Central memory CD4-positive, alpha-beta T cell (primary cell): ENCODE measurements at places on chromosomes 13 and 19.
A peak's percentile ranks its signal among the peaks of the same experiment; 100 is the strongest.

DNA sequence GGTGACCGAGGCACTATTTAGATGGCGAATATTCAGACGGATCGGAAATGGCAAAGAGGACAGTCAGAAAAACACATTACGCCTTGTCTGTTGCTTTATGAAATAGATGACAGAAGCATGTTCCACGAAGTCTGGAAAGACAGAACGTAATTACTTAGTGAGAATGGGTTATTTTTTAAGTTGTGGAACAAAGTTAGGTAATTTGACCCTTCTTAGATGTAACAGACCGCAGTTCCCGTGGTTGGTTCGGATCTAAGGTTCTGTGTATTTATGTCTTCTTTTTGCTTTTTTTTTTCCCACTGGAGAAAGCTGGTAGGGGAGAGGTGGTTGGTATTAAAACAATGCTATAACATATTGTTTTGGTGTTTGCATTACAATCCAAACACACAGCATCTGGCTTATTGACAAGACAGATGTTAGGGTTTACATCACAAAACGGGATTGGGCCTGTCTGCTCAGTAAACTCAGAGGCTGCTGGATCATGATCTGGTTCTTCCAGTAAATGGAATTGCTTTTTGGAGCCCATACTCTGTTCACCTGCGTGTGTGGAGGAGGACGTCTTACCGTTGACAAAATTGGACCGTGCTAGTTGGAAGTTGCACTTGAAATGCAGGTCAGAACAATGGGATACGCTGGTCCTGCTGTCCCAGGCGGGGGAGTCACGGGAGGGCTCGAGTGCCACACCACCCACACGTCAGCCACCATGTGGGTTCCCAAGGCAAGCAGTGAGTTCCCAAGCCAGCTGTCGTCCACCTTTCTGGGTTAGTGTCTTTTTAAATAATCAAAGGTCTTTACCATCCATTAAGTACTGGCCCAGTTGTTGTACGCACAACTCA is 13.8 kb downstream of the ATP11A start:
- no peak for DNase-seq

DNA sequence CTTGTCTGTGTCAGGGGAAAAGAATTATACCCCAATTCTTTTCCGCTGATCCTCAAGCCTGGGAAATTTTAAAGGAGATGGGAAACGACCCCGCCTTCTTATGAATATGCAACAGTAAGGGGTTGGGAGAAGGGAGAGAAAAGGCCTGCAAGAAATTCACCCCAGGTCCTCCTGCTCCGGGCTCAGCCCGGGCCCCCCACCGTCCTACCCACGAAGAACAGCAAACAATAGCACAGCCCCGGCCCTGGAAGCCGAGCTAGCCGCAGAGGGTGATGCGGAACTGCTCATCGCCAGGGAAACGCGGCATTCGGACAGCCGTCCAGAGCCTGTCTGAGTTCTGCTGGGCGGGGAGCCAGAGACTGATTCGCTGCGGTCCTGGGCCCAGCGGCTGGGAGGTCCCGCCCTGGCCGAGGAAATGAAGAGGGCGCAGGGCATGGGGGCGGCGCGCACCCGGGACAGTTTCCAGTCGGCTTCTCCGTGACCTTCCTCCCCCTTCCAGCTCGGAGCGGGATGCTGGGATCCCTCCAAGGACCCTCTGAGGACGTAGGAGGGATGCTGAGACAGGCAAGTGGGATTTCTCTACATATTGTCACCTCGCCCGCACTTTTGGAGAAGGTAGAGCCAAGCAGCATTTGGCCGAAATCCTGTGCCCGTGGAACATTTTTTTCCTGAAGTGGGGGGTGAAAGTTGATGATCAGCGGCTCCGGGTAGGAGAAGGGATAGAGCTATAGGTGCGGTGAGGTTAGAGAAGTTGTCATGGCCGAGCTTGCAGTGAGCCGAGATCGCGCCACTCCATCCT is 82.3 kb upstream of the C1QTNF9B start:
- peak; percentile 8 for DNase-seq

DNA sequence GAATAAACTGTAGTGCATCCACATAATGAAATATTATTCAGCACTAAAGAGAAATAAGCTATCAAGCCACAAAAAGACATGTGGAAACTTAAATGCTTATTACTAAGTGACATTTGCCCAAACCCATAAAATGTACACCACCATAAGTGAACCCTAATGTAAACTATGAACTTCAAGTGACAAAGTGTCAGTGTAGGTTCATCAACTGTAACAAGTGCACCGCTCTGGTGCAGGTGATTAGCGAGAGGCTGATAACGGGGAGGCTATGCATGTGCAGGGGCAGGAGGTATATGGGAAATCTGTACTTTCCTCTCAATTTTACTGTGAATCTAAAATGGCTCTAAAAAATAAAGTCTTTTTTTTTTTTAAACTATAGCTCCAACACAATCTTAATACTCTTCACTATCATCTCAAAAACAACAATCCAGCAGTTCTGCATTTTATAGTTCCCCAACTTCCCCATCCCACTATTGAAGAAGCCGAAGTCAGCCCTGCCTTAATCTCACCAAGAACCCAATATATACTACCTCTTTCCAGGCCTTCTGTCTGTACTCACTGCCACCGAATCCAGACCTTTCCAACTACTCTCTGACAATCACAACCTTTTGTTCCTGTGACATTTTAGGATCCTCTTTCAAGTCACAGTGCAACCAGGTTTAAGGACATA is 22.6 kb downstream of the ELF1 start:
- no peak for DNase-seq

DNA sequence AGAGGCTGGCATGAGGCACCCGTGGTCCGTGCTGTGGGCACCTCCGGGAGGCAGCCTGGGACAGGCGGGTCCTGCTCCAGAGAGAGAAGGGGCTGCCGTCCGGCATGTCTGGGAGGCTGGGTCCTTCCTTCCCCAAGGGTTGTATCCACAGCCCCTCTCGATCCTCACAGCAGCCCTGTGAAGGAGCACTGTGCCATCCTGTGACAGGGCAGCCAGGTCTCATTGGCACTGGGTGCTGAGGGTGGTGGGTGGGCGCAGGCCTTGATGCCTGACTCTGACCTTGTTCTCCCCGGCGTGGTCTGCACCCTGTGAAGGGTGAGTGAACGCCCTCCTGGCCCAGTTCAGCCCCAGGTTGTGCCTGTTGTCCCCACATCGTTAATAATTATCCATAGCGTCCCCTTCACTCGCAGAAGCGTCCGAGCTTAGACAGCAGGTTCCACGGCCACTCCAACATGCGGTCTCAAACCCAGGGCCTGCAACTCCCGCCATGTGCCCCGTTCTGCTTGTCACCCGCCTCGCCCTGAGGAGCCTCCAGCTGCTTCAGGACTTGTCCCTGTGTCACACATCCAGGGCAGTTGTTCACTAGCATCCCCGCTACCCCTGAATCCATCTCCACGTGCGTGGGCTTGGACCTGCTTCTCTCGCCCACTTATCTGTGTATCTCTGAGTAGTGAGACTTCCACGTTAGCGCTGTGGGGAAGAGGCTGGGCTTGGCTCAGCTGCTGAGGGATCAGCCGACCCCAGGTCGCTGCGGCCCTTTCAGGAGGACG is 10.6 kb downstream of the ATP11A start:
- DNase-seq, result no peak

DNA sequence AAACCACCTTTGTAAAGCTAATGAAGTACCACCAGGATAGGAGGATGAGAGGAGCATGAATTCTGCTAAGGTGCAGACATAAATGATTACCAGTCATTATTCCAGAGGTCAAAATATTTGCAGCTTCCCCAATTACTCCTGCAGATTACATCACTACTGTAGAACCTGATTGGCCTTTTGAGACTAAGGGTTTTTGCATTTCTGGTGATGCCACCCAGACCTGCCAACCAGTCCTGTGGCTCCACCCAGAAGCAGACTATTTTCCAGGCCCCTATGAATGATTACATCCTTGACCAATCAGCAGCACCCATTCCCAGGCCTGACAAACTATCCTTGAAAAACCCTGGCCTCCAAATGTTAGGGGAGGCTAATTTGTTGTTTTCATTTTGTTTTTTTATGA is 11.2 kb upstream of the KCNC3 start:
- DNase-seq, result no peak

GRCh38 chr19:46107371-46107770 is 17.1 kb downstream of the IGFL3 start:
- no peak for DNase-seq

GRCh38 chr13:110388108-110388943 is 81.2 kb downstream of the COL4A2 start:
- DNase-seq, result no peak

GRCh38 chr13:112894673-112895481 is 74.1 kb upstream of the MCF2L start:
- DNase-seq, result no peak

DNA sequence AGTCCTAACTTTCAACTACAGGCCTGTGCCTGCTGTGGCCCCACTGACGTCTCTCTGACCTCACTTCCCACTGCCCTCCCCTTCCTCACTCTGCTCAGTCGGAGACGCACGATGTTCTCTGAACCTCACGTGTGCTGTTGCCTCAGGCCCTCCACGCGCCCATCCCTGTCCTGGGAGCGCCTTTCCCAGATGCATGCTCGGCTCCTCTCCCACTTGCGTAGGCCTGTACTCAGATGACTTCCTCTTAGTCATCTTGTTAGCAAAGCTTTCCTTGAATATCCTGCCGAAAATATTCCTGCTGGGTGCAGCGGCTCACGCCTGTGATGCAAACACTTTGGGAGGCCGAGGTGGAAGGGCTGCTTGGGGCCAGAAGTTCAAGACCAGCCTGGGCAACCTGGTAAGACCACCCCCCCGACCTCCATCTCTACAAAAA is 9.3 kb upstream of the SYT5 start:
- no peak for DNase-seq

GRCh38 chr13:56864451-56864850 is 276.3 kb upstream of the PRR20A start:
- no peak for DNase-seq

DNA sequence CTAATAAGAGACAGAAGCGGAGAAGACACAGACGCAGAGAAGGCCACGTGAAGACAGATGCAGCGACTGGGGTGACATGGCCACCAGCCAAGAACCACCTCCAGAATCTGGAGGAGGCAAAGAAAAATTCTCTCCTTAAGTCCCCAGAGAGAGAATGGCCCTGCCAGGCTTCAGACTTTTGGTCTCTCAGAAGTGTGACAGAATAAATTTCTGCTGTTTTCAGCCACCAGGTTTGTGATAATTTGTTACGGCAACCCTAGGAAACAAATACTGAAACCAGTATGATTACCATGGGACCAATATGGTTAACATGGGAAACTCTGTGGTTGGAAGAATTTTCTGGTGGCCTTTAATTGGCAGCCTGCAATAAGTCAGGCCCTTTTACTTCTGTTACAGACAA is 63.9 kb upstream of the DOCK9 start:
- no peak for DNase-seq

DNA sequence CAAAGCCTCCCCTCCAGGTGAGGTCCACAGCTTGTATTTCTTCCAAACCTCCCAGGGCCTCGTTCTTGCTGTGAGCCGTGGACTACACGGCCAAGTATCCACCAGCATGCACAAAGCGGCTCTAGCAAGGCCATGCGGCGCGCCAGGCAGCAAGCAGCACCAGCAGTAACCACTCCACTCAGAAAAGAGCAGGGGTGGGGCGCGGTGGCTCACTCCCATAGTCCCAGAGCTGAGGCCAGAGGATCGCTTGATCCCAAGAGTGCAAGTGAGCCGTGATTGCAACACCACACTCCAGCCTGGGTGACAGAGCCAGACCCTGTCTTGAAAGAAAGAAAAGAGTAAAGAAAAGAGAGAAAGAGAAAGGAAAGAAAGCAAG is 4.7 kb downstream of the CCDC8 start:
- no peak for DNase-seq

- DNase-seq, result no peak
Measured at GRCh38 chr19:42074513-42075363, 1.2 kb upstream of the ZNF574 start.

GRCh38 chr13:60837806-60838205 is 440.8 kb downstream of the TDRD3 start:
- no peak for DNase-seq

DNA sequence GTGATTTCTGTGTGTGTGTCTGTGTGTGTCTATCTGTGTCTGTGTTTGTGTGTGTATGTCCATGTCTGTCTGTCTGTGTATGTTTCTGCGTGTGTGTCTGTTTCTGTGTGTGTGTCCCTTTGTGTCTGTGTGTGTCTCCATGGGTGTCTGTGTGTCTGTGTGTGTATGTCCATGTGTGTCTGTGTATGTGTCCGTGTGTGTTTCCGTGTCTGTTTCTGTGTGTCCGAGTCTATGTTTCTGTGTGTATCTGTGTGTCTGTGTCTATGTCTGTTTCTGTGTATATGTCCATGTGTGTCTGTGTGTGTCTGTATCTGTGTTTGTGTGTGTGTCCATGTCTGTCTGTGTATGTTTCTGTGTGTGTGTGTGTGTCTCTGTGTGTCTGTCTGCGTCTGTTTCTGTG is 276.3 kb upstream of the SOX1 start:
- DNase-seq, result no peak

DNA sequence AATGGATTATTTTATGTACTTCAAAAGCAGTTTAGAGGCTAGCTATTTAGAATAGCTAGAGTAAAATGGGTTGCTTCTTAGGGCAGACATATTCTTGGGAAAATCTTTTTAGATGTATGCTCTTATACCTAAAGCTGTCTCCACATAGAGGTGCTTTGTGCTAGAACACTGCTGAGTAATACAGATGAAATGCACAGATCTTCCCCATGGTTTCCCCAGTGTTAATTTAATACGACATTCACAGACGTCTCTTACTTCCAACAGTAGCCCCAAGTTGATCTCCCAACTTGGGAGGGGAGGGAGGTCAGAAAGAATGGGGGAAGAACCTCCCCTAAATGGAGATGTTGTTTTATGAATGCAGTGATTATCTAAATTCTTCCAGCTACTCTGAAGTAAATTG is 16.9 kb downstream of the NALCN start:
- no peak for DNase-seq

DNA sequence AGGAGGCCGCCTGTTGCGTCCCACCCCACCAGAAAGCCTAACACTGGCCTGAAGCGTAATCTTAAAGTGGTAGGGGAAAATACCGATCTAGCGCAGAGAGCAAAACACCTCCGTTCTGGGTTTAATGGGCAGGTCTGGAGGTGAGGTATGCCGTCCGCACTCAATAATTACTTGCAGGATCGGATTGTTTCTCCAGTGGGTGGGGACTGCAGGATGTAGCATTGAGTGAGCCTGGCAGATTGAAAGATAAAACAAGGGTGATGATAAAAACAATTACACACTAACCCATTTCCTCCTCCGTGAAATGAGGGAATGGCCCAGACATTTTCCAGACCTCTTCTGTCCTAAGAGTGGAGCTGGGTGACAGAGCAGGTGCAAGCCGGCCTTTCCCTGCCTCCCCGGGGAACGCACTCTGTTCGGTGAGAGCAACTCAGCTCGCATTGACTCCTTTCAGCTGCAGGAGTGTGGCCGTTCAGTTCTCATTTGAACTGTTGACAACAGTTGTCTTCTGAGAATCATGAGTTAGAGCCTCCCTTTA is 110.2 kb upstream of the DOCK9 start:
- DNase-seq, result no peak
